GM12878 (cell line): ENCODE measurements at places on chromosomes 1 and 21. TPM values are rescaled to one million over a fixed set of nuclear protein-coding genes. Genes with fewer than 3 reads are reported as not detected.

The GRIK1 gene
- polyA plus RNA-seq: 0.05 and 0.13 TPM in 2 replicates

The CATSPERE gene
- 0.17 and 0.28 TPM in 2 replicates for polyA plus RNA-seq

DNA sequence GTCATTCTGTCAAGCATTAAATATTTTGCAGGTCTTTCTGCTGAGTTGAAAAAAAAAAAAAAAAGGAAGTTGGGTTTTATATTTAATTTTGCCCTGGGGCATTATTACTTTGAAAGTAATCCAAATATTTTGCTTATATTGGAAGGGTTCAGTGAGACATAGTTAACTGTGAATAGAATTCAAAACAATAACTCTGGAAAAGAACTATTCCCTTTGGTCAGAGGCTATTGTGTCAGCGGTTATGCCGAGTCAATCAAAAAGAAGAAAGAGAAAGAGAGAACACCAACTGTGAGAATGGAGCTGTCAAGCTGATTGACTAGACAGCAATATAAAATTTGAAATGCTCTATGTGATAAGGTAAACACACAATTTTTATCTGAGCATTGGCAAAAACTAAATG lies 761.7 kb downstream of the ADGRL2 start:
- no peak for DNase-seq

- DNase-seq: no peak
Observed at GRCh38 chr1:18347559-18347958, 133.2 kb upstream of the KLHDC7A start.

The RGS7 gene
- polyA plus RNA-seq: not detected in 2 replicates

The TMEM69 gene
- 106 TPM in 2 replicates for polyA plus RNA-seq

- DNase-seq: no peak
Observed at GRCh38 chr1:38046884-38047602, 450 bp upstream of the POU3F1 start.

GRCh38 chr1:43531107-43531905 lies 623 bp downstream of the PTPRF start:
- no peak for DNase-seq
